ENCODE measurements at places on chromosomes 2 and 18. TPM values are rescaled to one million over a fixed set of nuclear protein-coding genes. Genes with fewer than 3 reads are reported as not detected.

DNA sequence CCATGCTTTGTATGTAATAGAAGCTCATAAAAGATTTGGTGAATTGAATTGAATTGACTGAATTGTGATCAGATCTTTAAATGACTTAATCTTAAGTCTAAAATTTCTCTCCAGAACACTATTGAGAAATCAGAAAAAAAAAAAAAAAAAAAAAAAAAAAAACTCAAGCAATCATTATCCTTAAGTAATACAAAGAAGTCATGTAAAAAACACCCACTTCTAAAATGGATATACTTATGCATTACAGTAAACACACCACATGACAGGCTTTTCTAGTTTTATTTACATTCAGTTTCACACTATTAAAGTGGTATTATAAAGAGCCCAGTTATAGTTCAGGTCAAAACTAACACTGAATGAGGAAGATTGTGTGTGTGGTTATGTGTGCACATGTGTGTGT is 84.9 kb upstream of the GLS start:
- no peak for DNase-seq

DNA sequence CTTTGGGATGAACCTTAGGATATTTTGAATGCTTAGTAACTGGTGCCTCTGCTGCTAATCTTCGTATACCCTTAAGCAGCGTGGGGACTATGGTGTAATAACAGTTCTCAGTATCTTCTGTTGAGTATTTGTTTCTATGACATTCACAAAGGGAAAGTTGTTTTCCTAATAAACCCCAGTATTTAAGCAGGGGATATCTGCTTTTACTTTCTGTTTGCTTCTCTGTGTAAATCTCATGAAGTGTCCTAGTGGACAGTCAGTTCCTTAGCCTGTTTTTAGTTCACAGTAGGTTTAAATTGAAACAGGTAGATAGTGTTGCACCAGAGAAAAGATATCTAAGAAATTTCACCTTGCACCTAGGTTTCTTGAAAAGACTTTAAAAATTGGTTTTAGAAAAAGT is 14.9 kb downstream of the KIAA1328 start:
- DNase-seq = no peak

DNA sequence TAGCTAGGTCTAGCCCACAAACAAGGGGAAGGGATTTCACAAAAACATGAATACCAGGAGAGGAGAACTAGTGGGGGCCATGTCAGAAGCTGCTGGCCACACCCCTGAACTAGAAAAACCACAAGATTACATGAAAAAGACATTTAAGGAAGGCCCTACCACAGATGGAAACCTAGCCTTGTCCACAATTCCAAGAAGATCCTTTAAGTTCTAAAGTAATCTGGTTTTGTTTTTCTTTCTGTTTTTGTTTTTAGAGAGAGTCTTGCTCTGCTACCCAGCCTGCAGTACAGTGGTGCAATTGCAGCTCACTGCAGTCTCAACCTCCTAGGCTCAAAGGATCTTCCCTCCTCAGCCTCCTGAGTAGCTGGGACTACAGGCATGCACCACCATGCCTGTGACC is 34.2 kb upstream of the CAB39 start:
- DNase-seq = no peak

- no peak for DNase-seq
Observed at GRCh38 chr2:206937555-206937954, 1.8 kb upstream of the CPO start.

- DNase-seq = no peak
Observed at GRCh38 chr2:241049739-241050623, 51.6 kb downstream of the SNED1 start.

DNA sequence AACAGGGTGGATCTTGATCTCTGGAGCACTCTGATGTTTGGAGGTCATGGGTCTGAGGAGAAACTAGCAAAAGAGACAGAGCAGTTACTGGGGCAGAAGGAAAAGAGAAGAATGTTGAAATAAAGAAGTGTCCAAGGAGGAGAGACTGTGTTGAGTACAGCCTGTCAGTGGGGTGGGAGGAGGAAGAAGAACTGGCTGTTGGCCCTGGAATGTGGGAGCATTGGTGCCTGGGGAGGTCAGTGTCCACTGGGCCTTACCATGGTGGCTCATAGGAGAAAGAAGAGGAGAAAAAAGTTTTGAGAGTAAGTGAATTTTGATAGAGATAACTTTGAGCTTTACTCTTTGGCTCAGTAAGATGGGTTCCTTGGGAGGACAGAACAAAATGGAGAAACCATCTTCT is 499.0 kb downstream of the TXNL1 start:
- DNase-seq = no peak

GRCh38 chr2:168315331-168316072 is 68.1 kb upstream of the STK39 start:
- no peak for DNase-seq

- no peak for DNase-seq
Observed at GRCh38 chr2:98702127-98702802, 28.7 kb downstream of the MGAT4A start.

- no peak for DNase-seq
Observed at GRCh38 chr2:138846216-138846821, 66.1 kb upstream of the NXPH2 start.

GRCh38 chr2:233247116-233247515 is 4.4 kb upstream of the ATG16L1 start:
- no peak for DNase-seq

DNA sequence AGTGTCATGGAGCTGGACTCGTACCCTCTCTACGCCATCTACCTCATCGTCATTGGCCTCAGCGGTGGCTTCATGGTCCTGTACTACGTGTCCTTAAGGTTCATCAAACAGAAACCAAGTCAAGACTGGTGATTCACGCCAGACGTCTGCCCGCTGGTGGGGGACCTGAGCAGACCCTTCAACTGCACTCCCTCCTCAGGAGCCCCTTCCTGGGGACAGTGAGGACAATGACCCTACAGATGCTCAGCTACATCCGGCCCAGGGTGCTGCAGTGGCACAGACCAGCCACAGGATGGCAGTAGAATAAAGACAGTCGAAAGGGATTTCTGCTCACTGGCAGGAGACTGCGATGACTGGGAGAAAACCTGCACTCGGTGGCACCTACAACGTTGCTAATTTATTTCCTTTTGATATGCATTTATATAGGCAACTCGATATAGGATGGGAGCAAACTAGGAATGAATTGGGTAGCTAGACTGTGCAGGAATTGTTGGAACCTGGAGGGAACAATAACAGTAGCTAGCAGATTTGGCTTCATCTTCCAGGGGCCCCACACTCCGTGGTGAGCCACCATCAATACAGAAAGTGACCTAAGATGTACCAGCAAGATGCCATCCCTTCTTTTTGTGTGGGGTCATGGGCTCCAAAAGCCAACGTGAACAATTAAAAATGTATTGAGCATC is 39.2 kb downstream of the ABCG8 start:
- DNase-seq = no peak

DNA sequence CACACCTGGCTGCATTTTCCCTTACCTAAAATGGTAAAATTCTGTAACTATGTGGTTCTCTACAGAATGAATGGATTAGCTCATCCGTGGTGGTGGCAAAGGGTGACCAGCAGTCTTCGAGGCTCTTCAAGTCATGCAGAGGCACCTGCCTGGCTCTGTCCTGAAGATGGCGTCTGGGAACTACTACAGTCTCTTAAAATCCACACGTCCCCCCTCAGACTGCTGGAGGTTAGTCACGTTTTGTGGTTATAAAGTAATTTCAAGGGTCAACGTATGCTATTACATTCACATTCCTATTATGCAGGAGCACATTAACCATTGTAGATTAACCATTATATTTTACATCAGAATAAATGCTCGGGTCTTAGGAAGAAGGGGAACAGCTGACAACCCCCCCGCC is 616.7 kb downstream of the GALR1 start:
- DNase-seq = no peak

DNA sequence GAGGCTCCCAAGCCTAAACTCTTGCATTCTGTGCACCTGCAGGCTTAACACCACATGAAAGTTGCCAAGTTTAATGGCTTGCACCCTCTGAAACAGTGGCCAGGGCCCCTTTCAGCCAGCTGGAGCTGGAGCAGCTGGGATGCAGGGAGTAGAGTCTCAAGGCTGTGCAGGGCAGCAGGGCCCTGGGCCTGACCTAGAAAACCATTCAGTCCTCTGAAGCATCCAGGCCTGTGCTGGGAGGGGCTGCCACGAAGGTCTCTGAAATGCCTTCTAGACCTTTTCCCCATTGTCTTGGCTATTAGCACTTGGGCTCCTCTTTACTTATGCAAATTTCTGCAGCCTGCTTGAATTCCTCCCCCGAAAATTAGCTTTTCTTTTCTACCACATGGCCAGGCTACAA is 10.6 kb upstream of the SFT2D3 start:
- no peak for DNase-seq

DNA sequence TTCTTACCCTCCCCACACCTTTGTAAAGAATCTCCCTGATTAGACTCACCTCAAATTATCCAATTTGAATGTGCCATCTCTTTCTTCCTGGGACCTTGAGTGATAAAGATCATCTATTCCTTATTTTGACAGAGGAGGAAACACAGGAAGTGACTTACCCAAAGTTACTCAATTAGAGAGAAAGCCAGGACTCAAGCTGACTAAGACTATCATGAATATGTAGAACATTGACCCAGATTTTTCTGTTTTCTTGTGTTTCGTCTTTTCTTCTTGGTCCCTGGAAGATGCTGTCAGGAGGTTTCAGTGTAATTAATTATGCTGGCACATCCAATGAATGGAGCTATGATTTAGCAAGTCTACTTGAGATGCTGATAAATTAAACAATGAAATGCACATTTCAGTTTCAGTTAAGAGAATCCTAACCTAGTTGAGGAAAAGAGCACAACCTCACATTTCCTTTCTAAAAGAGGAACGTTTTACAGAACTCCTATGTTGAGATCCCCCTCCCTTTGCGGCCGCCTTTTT is 380.4 kb downstream of the CLIP4 start:
- no peak for DNase-seq

DNA sequence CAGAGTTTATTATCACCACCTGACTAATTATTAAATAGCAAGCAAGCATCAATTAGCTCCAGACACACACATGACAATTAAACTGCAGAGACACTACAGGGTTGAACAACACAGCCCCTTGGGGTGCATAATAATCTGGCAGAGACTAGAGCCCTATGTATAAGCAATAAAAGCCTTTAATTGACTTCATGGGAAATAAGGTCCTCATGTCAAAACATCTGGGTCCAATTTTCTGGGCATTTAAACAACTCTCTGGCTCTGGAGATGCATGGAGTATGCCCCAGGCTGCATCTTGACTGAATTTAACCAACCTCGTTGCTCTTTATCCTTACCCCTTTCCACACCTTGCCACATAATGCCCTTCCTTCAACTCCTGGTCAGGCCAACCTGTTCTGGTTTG is 270.7 kb upstream of the THUMPD2 start:
- no peak for DNase-seq

GRCh38 chr2:14094592-14094991 is 537.9 kb upstream of the LRATD1 start:
- DNase-seq = no peak

DNA sequence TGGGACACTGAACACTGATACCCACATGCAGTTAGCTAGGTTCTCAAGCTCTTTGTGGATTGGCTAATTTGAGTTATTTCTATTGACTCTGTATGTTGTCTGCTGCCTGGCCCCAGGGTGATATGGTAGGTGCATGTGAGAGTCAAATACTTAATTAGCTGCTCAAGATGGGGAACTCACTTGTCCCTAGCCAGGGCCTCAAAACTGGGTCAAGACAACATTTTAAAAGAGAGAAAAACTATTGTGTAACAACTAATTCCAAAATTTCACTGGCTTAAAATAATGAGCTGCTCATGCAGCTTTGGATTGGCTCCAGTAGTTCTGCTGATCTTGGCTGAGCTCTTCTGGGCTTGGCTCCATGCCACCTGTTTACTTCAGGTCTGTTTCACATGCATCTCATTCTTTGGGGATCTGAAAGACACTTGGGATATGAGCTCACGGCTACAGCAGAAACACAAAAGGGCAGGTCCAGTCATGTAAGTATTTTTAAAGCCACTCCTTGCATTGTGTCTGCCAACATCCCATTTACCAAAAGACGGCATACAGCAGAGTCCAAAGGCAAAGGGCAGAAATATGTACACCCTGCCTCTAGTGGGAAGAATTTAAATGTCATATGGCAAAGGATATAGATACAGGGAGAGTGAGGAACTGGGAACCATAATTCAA is 716.8 kb downstream of the SUCLG1 start:
- DNase-seq = no peak

DNA sequence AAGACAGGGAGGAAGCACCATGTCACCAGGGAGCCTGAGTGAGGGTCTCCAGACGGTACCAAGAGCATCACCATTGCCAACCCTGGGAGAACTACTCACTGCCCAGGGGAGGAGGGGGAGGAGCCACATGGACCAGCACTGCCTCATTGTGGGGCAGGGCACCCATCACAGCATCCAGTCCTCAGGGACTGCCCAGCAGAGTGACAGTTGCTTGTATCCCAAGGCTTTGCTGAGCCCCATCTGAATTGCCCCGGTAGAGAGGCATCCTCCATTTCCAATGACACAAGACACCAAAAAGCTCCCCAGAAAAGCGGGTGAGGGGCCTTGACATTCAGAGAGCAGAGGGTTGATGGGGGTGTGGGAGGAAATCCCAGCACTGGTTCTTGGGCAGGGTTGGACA is 6.8 kb upstream of the CIB4 start:
- no peak for DNase-seq

GRCh38 chr18:6543330-6543908 is 128.7 kb upstream of the L3MBTL4 start:
- no peak for DNase-seq

- no peak for DNase-seq
Observed at GRCh38 chr2:215606219-215606618, 170.4 kb upstream of the FN1 start.

DNA sequence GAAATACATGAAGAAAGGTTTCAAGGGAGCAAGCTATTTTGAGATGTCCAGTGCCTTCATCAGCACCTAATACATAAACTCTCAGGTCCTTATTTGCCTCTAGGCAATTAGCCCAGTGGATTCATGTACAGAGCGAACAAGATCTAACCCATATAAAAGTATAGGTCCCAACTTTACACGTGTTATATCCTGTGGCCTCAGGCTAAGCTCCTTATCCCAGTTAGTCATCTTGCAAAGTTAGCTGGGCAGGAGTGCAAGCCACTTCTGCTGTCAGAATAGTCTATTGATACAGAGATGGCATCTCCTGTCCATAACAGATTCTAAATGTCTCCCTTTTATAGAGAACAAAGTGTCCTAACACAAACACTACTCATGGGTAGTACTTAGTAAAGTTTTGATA is 203.9 kb upstream of the PIK3C3 start:
- DNase-seq = no peak

- DNase-seq = no peak
Observed at GRCh38 chr2:145091967-145092366, 572.0 kb upstream of the ZEB2 start.

- DNase-seq = no peak
Observed at GRCh38 chr2:120552800-120553481, 182.7 kb upstream of the GLI2 start.

GRCh38 chr2:216714376-216714775 is 19.0 kb upstream of the IGFBP5 start:
- DNase-seq = peak; percentile 63

The CPO gene
- not detected for total RNA-seq

The EFR3B gene
- 2.3 TPM for total RNA-seq

The SLC14A1 gene
- not detected for total RNA-seq

The MALL gene
- total RNA-seq = 6.1 TPM

The CHRNG gene
- total RNA-seq = not detected
